HCEC 1CT (cell line): ENCODE measurements at places on chromosomes 2 and 18.

GRCh38 chr2:6080932-6081753 lies 389.0 kb downstream of the SOX11 start:
- no peak for DNase-seq

GRCh38 chr2:104678181-104678580 lies 175.7 kb upstream of the POU3F3 start:
- no peak for DNase-seq

- no peak for DNase-seq
These were observed 965.6 kb upstream of the NRXN1 start for GRCh38 chr2:51997571-51997970.

GRCh38 chr2:203327582-203327900 lies 653 bp upstream of the ABI2 start:
- no peak for DNase-seq

- no peak for DNase-seq
These were observed 25.0 kb upstream of the TMBIM1 start for GRCh38 chr2:218317303-218317630.

- no peak for DNase-seq
These were observed 33.3 kb upstream of the NEB start for GRCh38 chr2:151767536-151767935.

DNA sequence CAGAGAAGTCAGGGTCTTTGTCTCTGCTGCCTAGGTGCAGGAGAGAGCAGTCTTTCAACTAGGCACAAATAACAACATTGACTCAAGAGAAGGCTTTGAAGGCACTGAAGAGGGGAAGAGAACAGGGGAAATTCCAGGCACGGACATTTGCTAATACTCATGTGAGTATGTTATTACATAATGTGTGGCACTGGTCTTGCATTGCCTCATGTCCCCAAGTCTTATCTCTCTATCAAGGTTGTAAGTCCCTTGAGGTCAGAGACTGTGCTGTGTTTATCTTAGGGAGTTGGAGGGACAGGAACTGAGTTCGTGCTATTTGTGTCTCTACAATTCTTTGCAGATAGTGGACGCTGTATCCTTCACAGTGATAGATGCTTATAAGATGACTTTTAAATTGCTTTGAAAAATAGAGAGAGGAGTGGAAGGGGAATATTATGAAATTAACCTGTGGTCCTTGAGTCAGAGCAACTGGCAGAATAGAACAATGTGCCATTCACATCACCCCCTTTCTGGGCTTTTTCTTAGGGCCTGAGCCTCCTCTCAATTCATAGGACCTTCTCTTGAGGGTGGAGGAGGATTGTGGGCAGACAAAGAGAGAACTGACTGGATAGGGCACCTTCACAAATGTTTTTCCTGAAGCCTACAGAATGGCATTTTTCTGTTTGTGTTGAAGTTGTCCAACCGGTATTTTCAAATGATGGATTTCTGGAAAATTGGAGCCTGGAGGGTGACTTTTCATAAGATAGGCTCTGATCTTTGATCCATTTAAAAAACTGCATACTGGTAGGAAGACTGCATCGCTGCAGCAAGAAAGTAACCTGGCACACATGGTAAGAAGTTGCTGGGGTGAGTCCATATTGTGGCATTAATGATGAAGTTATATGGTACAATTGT lies 96.6 kb upstream of the CXCR4 start:
- DNase-seq = no peak
